Breast epithelium (tissue), 4 donors: ENCODE measurements at places on chromosomes 11 and 22.

GRCh38 chr11:130831506-130831905 lies 84.8 kb downstream of the SNX19 start:
- no peaks in the 10 kb centered on the region for H3K27me3 ChIP-seq
- no peak overlapping the region for H3K4me3 ChIP-seq
- peak overlapping the region; percentile 27 for H3K27ac ChIP-seq
- no peaks in the 10 kb centered on the region for H3K36me3 ChIP-seq
- DNase-seq = no peak

- H3K4me3 ChIP-seq = no peak overlapping the region
- DNase-seq = no peak
- H3K27ac ChIP-seq = no peak overlapping the region
- no peaks in the 10 kb centered on the region for H3K36me3 ChIP-seq
- H3K4me1 ChIP-seq = no peaks in the 10 kb centered on the region
Measured at GRCh38 chr22:27875951-27876350, 43.1 kb downstream of the PITPNB start.

DNA sequence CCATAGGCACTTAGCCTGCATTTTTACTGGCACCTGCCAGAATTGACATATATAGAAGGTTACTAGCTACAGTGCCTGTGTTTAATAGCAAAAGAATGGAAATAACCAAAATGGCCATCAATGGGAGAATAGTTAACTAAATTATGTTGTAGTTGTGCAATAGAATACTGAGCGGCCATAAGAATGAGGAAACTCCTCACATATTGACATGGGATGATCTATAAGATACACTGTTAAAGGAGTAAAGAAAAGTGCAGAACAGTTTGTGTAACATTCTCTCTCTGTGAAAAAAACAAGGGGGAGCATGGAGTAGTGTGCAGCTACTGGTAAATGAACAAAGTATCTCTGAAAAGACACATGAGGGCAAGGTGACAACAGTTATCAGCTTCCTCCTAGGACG lies 21.5 kb downstream of the ARAP1 start:
- H3K27ac ChIP-seq = no peak overlapping the region
- H3K4me1 ChIP-seq = no peaks in the 10 kb centered on the region
- no peaks in the 10 kb centered on the region for H3K36me3 ChIP-seq
- H3K4me3 ChIP-seq = no peak overlapping the region
- no peak for DNase-seq

GRCh38 chr11:61545341-61545740 lies 35.5 kb downstream of the SYT7 start:
- no peaks in the 10 kb centered on the region for H3K27me3 ChIP-seq
- H3K4me1 ChIP-seq = no peaks in the 10 kb centered on the region
- H3K27ac ChIP-seq = no peak overlapping the region
- H3K36me3 ChIP-seq = no peaks in the 10 kb centered on the region
- no peak for DNase-seq

DNA sequence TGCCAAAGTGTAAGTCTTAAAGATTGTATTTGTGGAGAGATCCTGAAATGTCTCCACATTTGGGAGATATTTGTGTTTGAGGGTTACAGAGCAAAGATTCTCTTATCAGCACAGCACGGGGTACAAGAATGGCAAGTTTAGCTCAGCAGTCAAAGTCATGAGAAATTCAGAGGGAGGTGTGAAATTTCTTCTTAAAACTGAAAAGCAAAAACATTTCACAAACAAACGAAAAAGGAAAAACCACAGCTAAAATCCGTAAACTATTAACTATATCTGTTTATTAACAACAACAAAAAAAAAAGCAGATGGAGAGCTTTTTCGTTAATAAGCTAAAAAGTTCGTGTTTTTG lies 40.9 kb upstream of the ETS1 start:
- no peak overlapping the region for H3K27ac ChIP-seq
- no peak for DNase-seq
- no peaks in the 10 kb centered on the region for H3K36me3 ChIP-seq
- no peaks in the 10 kb centered on the region for H3K4me1 ChIP-seq
- no peak overlapping the region for H3K4me3 ChIP-seq

DNA sequence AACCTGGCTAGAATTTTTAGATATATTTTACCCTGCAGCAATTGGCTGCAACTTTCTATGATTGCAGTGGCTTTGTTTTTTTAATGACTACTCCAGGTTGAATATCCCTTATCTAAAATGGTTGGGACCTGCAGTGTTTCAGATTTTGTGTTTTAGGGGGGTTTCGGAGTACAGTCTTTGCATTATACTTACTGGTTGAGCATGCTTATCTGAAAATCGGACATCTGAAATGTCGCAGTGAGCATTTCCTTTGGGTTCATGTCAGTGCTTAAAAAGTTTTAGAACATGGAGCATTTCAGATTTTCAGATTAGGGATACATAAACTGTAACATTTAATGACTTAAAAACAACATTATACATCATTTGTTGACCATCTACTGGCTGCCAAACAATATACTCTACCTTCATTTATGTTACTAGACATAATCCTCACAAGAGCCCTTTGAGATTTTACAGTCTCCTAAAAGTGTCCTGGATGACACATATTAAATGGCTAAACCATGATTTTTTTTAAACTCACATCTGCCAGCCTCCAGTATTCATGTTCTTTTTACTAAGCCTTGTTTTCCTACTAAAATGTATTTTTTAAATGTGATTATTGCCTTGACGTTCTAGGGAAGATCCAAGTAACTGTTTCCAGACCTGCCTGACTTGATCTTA lies 66.3 kb downstream of the PRMT3 start:
- no peak for DNase-seq
- no peak overlapping the region for H3K27ac ChIP-seq
- H3K27me3 ChIP-seq = no peaks in the 10 kb centered on the region
- H3K4me1 ChIP-seq = no peaks in the 10 kb centered on the region
- H3K4me3 ChIP-seq = no peak overlapping the region

DNA sequence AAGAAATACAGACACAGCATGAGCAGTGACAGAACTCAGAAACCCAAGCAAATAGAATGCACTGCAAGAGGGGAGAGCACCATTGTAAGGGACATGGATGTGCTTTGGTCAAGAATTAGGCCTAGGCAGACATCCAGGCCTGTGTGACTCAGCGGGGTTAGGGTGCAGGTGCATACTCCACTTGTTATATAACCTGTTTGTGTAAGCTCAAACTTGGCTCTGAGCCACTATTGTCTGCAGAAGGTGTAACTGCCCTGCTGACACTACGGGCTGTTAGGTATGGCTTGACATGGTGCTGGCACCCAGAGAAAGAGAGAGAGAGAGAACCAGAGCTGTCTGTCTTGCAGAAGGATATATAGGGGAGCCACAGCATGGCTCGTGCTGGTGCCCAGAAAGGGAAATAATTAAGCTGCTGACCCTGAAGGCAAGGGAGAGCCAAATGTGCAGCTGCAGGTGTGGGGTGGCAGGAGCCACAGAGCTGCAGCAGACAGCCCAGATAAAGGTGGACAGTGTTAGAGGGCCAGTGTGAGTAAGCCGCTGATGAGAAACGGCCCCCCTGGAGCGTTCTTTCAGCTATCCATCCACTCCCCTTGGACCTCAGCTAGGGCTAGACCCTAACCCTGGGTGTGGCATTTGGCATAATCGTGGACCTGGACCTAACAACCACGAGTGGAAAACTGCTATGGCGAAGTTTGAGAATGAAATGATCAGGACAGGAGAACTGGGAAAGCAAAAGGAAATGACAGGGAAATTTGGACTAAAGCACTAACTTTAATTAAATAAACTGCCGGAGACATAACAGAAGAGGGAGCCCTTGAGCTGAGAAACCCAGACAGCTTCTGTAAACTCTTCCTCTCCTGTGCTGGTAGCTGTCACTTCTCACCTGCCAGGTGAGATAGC lies 253.0 kb upstream of the CCDC179 start:
- no peak for DNase-seq
- H3K4me3 ChIP-seq = no peak overlapping the region
- no peaks in the 10 kb centered on the region for H3K27me3 ChIP-seq
- H3K27ac ChIP-seq = no peak overlapping the region
- no peaks in the 10 kb centered on the region for H3K4me1 ChIP-seq

DNA sequence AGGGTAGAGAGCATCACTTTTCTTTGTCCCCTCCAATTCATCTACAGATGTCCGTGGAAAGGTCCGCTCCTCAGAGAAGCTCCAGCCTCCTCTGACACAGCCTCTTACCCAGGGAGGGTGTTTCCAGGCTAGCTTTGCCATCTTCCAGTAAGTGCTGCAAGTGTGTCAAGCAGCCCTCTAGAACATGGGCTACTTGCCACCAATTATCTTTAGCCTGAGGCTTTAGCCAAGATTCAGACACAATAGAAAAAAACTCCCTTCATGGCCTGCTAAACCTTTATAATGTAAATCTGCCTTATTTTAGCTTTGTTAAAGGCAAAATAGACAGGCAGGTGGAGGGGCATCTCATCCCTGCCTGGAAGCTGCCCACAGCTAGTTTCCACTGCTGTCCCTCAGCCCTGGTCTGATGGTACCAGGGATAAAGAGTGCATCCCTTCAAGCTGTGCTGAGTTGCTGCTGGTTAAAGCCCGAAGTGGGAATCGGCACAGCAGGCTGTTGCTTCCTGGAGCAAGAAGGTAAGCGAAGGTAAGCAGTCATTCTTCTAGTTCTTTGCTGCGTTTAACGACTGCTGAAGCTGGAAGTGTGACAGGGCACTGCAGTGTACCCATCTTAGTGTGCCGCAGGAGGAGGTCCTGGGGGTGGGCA lies 190.1 kb upstream of the E2F8 start:
- H3K4me3 ChIP-seq = no peak overlapping the region
- no peak for DNase-seq
- peaks cover 5% of the 10 kb centered on the region for H3K27me3 ChIP-seq
- no peaks in the 10 kb centered on the region for H3K36me3 ChIP-seq
- no peaks in the 10 kb centered on the region for H3K4me1 ChIP-seq
- no peak overlapping the region for H3K27ac ChIP-seq

GRCh38 chr11:81857386-81857785 lies 876.3 kb downstream of the FAM181B start:
- no peaks in the 10 kb centered on the region for H3K36me3 ChIP-seq
- H3K4me1 ChIP-seq = no peaks in the 10 kb centered on the region
- no peak overlapping the region for H3K4me3 ChIP-seq

DNA sequence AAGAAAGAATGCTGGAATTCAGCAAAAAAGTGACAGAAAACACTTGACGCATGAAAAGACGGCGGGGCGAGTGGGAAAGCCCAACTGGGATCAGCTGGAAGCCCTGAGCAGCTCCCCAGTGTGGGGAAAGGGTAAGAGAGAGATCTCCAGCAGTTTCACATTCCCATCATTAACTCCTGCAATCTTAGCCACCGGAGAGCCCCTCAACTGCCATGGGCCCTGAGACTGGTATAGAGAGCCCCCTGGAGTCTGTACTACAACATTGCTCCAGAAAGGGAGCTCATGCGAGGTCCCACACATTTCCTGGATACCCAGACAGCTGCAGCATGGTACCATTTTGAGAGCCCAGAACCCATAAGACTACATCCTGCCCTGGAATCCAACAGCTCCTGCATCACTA lies 31.1 kb downstream of the MRGPRX4 start:
- H3K27me3 ChIP-seq = peaks cover 8% of the 10 kb centered on the region
- no peak overlapping the region for H3K4me3 ChIP-seq
- H3K27ac ChIP-seq = no peak overlapping the region
- DNase-seq = no peak
- no peaks in the 10 kb centered on the region for H3K36me3 ChIP-seq

DNA sequence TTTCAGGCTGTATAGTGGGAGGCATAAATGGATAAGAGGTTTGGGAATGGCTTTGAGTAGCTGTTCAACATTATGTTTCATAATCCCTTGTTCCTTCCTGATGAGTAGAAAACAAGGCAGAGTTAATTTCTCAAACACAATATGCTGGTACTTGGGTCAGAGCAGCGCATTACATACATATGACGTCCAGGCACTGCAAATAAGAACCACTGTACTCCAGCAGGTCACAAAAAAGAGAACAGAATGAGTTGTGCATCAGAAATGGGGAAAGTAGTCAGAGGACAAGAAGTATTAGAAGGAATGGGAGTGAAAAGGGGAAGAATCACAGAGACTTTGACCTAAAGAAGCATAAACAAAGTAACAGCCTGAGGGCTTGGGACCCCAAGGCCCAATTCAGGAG lies 44.0 kb upstream of the RDX start:
- DNase-seq = no peak
- H3K4me3 ChIP-seq = no peak overlapping the region
- H3K36me3 ChIP-seq = no peaks in the 10 kb centered on the region
- no peak overlapping the region for H3K27ac ChIP-seq
- no peaks in the 10 kb centered on the region for H3K27me3 ChIP-seq

DNA sequence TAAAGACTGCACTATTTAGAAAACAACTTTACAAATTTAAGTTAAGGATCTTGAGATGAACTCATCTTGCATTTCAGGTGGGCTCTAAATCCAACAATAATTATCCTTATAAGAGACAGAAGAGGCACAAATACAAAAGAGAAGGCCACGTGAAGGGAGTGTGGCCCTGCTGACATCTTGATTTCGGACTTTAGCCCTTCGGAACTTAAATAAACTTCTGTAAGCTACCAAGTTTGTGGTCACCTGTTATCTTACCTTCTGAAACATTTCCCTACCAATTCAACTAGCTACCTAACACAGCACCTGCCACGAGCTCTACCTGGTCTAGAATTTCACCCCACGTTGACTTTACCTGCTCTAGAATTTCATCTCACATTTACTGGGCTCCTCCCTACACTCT lies 42.9 kb upstream of the ARHGAP32 start:
- DNase-seq = no peak
- no peaks in the 10 kb centered on the region for H3K36me3 ChIP-seq
- H3K4me3 ChIP-seq = no peak overlapping the region

- DNase-seq = no peak
- no peaks in the 10 kb centered on the region for H3K27me3 ChIP-seq
- no peaks in the 10 kb centered on the region for H3K4me1 ChIP-seq
Measured at GRCh38 chr11:125162743-125163142, 1.8 kb upstream of the PKNOX2 start.

- no peak overlapping the region for H3K4me3 ChIP-seq
- H3K27ac ChIP-seq = no peak overlapping the region
- DNase-seq = no peak
- H3K27me3 ChIP-seq = no peaks in the 10 kb centered on the region
- no peaks in the 10 kb centered on the region for H3K4me1 ChIP-seq
Measured at GRCh38 chr22:25039754-25040153, 87.2 kb downstream of the KIAA1671 start.

DNA sequence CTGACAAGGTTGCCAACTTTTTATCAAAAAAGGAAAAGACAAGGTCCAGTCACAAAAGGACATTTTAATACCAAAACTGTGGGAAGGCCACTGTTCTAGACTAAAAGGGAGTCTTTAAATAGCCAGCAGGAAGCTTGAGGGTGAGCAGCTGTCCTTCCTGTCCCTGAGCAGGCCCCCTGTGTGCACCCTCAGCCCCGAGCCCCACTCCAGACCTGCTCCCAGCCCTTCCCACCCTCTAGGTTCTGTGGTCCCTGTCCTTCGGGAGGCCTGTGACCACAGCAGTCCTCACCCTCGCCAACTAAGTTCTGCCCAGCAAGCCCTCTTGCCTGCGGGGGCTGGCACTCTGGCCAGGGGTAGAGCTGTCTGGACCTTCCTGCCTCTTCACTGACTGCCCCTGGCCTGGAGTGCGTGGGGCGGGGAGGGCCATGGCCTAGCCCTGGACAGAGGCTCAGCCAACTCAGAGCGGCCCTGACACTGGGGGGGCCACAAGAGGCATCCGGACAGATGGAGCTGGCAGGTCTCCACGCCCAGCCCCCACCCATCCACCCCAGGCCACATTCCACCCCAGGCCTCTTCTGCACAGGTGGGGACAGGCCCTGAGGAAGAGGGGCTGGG lies 1.6 kb upstream of the PLXNB2 start:
- H3K27ac ChIP-seq = peak overlapping the region; percentile 85
- no peaks in the 10 kb centered on the region for H3K36me3 ChIP-seq
- no peak for DNase-seq
- no peak overlapping the region for H3K4me3 ChIP-seq
- peaks cover 14% of the 10 kb centered on the region for H3K4me1 ChIP-seq
- no peaks in the 10 kb centered on the region for H3K27me3 ChIP-seq
